Fibroblast of upper back skin (primary cell): ENCODE measurements at places on chromosomes 16 and 17.

DNA sequence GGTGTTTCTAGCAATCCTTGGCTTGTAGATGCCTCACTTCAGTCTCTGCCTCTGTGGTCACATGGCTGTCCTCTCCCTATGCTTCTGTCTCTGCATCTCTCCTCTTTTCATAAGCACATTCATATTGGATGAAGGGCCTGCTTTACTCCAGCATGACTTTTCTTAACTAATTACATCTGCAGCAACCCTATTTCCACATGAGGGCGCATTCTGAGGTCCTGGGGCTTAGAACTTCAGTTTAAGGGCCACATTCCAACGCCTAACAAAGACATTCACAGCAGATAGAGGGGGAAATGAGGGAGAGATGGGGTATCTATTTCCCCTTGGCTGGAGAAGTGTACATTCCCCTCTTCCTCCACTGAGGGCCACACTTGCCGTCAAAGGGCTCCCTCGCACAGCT is 489.1 kb upstream of the SALL1 start:
- DNase-seq, result no peak

DNA sequence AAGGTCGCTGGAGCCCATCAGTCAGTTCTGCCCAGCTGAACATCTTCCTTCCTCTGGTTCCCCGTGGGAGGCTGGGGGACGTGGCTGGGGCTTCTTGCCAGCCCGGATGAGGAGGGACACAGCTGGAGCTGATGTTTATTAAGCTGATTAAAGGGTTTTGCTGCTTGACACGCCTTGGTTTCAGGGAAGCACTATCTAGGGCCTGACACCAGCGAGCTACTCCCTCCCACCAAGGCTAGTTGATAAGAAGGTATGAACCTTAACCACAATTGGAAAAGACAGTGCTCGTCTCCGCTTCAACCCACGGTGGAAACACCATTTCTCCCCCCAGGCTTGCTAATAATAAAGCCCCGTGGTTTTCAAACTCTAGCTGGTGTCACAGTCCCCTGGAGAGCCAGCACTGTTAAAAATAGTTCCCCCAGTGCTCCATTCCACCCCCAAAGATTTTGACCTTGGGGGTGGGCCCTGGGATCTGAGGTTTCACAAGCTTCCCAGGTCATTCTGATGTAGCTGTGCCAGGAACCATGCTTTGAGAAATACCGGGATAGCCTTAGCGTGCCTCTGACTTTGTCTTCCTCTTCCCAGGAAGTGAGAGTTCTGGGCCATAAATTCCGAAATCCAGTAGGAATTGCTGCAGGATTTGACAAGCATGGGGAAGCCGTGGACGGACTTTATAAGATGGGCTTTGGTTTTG is 5.5 kb downstream of the DHODH start:
- DNase-seq, result peak; percentile 12

DNA sequence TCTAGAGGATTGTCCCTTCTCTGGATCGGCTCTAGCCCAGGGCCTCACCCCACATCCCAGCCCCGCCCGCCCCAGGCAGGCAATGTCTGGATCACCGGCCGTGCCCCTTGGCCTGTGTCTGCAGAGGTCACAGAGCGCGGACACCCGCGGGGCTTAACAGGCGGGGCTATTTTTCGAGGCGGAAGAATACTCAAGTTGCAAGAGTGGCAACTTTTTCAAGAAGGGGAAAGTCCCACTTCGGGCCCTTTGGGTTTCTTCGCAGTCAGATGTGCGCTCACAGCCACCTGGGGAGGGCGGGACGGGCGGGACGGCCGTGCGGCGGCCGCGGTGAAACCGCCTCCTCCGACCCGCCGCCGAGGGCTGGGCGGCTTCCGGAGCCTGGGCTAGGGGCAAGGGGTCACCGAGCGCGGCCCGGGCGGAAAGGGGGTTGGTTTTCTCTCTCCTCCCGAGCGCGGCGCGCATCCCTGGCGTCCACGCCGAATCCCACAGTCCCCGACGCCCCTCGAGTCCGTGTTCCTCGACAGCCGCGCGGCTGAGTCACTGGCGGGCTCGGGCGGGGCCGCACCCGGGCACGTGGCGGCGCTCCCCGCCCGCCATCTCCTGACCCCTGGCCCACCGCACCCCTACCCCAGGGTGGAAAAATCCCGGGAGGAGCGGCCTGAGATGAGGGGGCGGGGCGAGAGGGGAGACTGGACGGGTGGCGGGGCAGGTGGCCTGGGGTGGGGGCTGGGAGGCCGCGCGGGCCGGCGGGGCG is 1.2 kb upstream of the PFN1 start:
- DNase-seq, result peak; percentile 63

GRCh38 chr16:19874026-19874425 is 10.6 kb downstream of the GPRC5B start:
- DNase-seq, result no peak

- DNase-seq, result no peak
Measured at GRCh38 chr17:72143245-72143644, 22.4 kb downstream of the SOX9 start.

GRCh38 chr16:71540-72401 is 660 bp downstream of the RHBDF1 start:
- DNase-seq, result peak; percentile 71

DNA sequence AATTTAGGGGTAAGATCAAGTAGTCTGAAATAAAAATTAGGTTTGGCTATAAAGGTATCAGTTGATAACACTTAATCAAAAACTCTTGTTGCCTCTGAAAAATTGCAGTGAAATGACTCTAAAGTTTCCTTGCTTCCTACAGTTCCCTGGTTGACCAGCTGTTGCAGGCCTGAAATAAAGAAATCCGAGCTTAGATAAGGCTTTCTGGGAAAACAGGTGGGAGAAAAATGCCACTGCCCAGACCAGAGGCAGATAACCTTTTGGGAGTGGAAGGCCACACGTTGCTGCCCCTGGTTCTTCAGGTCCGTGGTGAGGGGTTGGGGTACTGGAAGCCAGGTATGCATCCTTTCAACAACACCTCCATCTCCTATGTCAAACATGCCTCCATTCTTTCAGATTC is 111.3 kb downstream of the HS3ST3A1 start:
- no peak for DNase-seq

DNA sequence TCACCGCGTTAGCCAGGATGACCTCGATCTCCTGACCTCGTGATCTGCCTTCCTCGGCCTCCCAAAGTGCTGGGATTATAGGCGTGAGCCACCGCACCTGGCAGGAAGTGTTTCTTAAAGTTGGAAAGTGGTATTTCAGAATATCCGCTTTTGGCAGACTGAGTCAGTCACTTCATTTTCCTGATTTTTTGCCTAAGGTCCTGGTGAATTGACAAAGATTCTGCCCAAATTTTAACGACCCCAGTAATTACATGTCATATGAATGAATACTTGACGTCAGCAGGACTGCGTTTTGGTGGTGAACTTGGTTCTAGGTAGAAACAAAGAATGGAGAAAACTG is 4.5 kb upstream of the BRCA1 start:
- DNase-seq, result no peak

DNA sequence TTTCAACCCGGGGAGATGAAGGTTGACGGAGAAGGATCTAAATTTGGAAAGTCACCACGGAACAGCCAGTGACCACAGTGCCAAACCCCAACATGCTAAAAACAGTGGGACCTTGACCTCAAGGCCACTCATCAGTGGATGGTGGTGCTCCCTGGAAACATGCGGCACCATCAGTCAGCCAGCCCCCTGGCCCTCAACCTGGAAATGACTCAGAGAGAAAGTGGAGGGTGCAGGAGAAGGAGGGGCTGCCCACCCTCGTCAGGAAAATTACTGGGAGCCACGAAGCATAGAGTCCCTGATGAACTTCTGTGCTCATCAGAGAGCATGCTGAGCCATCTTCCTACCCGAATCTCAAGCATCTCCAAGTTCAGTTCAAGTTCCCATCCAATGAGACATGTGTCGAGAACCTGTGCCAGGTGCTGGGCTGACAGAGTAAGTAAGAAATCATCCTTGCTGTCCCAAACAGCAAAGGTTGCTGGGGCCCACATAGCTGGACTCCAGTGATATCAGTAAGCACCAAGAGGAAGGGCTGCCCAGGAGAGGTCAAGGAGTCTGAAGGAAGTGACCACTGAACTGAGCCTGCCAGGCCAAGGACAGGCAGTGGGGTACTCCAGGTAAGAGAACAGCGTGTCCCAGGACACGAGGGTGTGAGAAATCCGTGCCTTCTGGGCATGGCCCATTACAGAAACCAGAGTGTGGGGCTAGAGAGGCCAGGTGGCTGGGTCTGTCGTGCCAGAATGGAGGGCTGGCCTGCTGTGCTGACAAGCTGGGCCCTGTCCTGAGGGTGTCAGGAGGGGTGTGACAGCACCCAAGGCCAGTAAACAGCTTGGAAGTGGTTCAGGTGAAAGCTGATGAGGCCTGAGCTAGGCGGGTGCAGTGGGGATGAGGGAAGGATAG is 5.2 kb downstream of the PECAM1 start:
- peak; percentile 84 for DNase-seq

GRCh38 chr17:35373984-35374765 is 754 bp upstream of the SLFN11 start:
- peak; percentile 44 for DNase-seq

- peak; percentile 27 for DNase-seq
Measured at GRCh38 chr16:57372372-57373116, at the start of gene CX3CL1. Gene CX3CL1 (plus strand): TSS chr16:57372490. CDS start chr16:57372569, 79 bp downstream.

- DNase-seq, result peak; percentile 13
Measured at GRCh38 chr16:23682181-23682580, 3.5 kb downstream of the PLK1 start.

- no peak for DNase-seq
Measured at GRCh38 chr16:58458606-58459343, 41.2 kb upstream of the NDRG4 start.

- peak; percentile 46 for DNase-seq
Measured at GRCh38 chr16:30063893-30064728, 1.4 kb upstream of the ALDOA start.

DNA sequence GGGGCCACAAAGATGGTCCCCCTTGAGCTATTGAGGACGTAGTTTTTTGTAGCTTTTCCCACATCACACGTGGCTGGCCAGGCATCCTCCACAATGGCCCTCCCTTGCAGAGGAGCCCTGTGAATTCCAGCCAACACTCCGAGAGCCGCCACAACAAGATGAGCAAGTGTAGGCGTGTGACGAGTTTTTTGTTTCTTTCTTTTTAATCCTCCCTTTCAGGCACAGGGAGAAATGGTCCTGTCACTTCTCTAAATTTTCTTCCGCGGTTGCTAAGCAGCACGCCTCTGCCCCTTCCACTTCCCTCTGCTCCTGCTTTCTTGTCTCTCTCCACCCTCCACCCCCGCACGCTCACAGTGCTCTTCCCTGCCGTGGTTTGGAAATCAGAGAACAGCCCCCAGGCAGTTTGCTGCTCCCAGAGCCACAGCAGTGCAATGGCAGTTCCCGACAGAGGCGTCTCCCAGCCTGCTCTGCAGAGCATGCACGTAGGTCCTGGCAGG is 68.0 kb upstream of the MRTFB start:
- peak; percentile 49 for DNase-seq

DNA sequence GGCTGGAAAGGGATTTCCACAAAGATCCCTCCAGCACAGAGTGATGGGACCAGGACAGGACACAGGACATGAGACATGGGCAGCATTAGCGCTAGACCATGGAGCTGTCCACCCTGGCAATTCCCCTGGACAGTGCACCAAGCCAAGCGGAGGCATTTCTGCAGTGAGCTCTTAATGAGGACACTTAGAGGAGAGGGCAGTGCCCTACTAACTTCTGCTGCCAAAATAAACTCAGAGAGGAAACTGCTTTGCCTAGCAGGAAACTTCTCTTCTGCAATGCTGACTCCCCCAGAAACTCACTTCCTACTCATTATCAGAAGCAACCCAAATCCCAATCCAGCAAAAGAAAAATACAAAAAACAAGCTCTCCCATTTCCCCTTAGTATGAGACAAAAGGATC is 119.2 kb downstream of the HS3ST2 start:
- no peak for DNase-seq

DNA sequence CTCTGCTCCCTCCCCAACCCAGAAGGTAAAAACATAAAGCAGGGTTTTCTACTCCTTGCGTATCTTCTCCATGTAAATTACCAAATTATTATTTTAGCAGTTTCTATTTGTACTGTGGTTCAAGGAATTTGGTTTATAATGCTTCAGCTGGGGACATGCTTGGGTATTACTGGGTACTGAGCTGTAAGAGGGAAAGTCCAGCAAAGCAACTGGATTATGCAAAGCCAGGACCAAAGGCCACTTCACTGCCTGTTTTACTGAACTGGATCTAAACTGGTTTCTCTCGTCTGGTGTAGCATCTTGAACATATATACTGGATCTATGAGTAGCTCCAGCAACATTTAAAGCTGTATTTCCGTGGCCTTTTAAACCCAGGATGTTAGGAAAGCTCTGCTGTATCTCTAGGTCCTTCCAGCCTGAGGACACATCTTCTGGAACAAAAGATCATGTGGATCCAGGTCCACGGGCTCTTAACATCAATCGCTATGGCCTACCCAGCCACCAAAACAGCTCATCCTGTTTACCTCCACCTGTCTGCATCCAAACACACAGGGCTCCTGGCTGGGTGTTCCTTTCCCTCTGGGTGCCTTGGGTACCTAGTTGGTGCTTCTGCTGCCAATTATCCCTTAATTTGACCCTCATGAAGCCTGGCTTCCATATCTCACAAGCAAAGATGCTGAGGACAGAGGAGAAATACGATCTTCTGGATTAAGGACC is 7.2 kb downstream of the PMP22 start:
- no peak for DNase-seq

DNA sequence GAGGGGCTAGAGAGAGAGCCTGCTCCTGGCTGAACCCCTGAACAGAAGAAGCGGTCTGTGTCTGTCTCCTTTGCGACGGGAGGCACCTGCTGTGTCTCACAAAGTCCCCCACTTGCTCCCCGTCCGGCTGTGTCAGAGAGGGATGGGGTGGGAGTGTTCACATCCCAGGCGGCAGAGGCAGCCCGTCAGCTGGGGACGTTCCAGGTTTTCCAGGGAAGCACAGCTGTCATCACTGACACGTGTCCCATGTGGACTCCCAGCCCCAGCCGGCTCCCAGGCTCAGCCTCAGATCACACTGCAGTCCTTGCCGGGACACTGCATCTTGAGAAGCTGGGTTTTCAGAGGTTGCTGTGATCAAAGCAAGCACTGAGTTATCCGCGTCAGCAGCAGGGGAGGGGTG is 1.6 kb downstream of the TELO2 start:
- no peak for DNase-seq

DNA sequence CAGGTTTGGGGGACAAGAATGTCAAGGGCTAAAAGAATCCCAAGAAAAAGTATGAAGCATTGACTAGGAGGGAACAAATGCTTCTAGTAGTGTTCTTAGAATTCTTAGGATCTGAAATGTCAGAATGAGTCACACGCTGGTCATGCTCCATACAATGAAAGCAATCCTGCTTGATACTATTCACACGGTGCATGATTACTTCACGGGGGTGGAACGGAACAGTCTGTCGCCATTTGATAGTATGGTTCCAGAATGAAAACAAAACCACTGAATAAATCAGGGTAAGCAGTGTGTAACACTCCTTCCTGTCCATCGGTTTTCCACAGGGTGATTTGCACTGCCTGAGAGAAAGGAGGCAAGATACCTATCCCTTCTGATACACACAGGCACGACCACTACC is 22.9 kb upstream of the YWHAE start:
- peak; percentile 94 for DNase-seq

DNA sequence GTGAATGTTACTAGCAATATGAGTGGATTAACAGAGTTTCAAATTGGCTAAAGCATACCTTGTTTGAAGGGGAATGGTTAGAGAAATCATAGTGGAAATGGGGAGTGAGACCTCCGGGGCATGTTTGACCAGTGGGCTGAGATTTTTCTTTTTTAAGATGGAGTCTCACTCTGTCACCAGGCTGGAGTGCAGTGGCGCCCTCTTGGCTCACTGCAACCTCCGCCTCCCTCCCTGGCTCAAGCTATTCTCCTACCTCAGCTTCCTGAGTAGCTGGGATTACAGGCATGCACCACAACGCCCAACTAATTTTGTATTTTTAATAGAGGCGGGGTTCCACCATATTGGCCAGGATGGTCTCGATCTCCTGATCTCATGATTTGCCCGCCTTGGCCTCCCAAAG is 9.6 kb downstream of the CDRT15 start:
- no peak for DNase-seq

- peak; percentile 28 for DNase-seq
Measured at GRCh38 chr17:73255671-73256181, 6.0 kb downstream of the CPSF4L start.
